Stimulated activated CD4-positive, alpha-beta T cell treated with anti-CD3 and anti-CD28 coated beads, Interleukin-1b, Interleukin-23, amount 100 ng/mL, for 1 hour (primary cell): ENCODE measurements at places on chromosomes 13 and 19.
A peak's percentile ranks its signal among the peaks of the same experiment; 100 is the strongest.

- no peak for DNase-seq
These were observed 11.8 kb upstream of the F7 start for GRCh38 chr13:113093580-113094409.

DNA sequence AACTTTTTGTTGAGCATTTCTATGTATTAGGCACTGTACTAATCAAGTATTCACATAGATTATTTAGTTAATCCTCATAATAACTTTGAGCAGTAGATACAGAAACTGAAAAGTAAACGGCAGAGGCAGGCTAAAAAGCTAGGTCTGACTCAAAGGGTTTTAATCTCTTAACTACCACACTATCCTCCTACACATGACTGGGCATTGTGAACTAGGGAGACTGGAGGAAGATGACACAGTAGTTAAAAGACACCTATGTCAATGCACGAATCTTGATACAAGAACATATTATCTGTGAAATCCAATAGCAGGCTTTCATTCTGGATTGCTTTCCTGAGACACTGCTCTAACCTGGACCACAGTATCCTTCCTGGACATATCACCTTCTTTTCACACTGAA, 36.3 kb downstream of the MICU2 start:
- no peak for DNase-seq

DNA sequence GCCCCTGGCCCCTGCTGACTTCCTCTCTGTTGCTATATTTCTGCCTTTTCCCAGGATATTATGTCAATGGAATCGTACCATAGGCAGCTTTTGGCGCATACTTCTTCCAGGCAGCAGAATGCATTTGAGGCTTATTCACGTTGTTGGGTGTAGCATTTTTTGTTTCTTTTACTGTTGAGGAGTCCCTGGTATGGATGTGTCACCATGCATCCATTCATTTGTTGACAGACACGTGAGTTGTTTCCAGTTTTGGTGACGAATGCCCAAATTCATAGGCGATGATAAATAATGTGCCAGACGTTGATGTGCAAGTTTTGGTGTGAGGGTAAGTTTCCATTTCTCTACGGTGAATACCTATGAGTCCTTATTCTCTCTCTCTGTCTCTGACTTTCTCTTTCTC, 5.0 kb downstream of the NFILZ start:
- no peak for DNase-seq

- DNase-seq: no peak
These were observed 305.3 kb downstream of the IRS2 start for GRCh38 chr13:109481040-109481439.

- no peak for DNase-seq
These were observed 11.3 kb downstream of the CD70 start for GRCh38 chr19:6579450-6580178.

DNA sequence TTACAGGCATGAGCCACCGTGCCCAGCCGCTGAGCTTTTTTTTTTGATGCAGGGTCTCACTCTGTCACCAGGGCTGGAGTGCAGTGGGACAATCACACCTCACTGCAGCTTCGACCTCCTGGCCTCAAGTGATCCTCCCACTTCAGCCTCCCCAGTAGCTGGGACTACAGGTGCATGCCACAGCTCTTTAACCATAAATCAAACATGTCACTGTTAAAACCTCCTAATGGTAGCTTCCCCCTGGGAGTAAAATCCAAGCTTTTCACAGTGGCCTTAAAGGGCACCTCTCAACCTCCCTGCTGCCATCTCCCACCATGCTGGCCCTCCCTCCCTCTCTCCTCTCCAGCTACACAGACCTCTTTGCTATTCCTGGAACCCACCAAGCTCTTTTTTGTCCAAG, 2.0 kb upstream of the GNG14 start:
- DNase-seq: no peak

DNA sequence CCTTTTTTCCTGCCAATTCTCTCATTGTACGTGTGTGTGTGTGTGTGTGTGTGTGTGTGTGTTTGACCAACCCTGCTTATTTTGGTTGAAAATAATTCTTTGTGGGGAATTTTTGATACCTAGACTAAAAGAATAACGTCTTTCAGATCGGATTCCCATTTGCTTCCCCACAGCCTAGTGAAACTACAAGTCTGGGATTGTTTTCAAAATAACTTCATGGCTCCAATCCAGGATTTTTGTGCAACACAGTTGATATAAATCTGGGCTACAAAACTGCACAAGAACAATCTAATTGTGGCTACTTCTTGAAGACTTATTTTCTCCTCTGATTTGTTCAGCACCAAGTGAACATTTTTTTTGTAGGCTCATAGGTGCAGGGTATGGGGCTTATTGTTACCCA, 332.8 kb upstream of the MIR17HG start:
- DNase-seq: no peak

DNA sequence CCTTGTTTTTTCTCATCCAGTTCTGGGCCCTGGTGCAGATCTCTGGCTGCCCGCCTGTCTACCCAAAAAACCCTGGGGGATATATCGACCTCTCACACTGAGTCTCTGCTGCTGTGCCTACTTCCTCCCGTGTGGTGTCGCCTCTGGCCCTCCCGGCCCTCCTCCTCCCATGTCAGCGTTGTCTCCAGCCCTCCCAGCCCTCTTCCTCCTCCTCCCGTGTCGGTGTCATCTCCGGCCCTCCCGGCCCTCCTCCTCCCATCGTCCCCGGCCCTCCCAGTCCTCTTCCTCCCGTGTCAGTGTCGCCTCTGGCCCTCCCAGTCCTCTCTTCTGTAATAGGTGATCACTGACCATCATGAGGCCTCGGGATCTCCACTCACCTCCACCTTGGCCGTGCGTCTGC, 81.8 kb downstream of the GPR12 start:
- DNase-seq: no peak

GRCh38 chr19:21451187-21451586, 54.2 kb upstream of the ZNF429 start:
- no peak for DNase-seq

- no peak for DNase-seq
These were observed 1.8 kb upstream of the LHFPL6 start for GRCh38 chr13:39604756-39605155.

DNA sequence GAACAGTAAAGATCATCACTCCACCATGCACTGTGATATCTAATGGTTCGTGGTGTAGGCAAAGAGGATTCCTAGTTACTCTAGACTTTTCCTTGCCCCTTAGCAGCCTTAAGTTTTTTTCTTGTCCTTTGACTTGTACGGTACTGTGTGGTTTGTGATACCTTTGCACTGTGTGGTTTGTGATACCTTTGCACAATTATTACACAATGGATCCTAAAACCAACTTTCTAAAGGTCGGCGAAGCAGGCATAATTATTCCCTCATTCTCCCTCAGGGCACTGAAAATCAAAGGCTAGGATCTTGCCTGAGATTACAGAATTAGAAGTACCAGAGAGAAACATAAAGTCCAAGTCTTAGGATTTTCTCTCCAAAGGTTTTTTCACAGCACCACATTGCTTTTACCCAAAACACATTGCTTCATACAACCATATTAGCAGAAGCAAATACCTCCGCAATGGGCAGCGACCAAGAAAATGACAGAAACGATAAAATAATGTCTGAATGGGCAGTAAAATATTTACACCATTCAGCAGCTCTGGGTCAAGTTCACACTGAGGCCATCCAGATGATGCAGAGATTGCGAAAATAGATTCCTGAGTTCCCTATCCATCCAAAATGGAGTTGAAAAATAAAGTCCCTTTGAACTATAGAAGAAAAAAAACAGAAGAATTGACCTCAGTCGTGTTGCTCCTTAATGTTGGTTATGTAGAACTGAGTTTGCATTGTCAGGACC, 106.4 kb downstream of the FGF14 start:
- no peak for DNase-seq

DNA sequence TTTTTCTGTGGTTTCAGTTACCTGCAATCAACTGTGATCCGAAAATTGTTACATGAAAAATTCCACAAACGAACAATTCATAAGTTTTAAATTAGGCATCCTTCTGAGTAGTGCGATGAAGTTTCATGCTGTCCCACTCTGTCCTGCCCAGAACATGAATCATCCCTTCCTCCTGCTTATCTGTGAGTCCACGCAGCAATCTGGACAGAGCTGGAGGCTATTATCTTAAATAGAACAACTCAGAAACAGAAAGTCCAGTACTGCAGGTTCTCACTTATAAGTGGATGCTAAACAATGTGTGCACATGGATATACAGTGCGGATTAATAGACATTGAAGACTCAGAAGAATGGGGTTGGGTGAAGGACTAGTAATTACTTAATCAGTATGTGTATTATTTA, 583.7 kb upstream of the SPRY2 start:
- no peak for DNase-seq

- DNase-seq: no peak
These were observed 260.9 kb downstream of the MTUS2 start for GRCh38 chr13:29081036-29081435.

DNA sequence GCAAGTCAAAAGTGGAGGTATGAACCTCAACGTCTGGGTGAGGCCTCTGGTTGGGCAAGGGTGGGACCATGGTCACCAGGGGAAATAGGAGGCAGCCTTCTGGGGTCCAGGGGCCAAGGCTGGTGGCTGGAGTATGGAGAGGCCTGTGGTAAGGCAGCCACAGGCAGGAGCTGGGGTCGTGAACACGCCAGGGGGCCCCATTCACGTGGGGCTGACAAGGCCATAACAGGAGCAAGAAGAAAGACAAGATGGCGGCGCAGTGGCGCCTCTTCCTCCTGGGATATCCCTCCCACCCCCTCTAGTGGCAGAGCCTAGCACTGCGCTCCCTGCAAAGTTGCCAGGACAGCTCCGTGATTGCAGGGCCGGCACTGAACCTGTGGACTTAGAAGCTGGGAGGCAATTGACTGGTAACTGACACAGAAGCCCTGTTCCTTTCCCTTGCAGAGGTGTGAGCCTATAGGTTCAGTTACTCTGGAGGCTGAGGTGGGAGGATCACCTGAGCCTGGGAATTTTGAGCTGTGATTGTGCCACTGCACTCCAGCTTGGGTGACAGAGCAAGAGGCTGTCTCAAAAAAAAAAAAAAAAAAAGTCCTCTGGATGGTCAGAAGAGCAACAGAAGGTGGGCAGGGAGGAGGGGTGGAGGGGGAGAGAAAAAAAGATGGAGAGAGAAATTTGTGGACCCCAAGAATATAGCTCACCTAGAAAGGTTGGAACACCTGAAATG, 19.7 kb upstream of the EDDM13 start:
- peak; percentile 10 for DNase-seq

GRCh38 chr19:15332311-15332996, at the start of gene BRD4:
Gene BRD4, minus strand, starts transcription at chr19:15332539. Its CDS starts 59,440 bp downstream, at chr19:15273099.
- peak; percentile 63 for DNase-seq

DNA sequence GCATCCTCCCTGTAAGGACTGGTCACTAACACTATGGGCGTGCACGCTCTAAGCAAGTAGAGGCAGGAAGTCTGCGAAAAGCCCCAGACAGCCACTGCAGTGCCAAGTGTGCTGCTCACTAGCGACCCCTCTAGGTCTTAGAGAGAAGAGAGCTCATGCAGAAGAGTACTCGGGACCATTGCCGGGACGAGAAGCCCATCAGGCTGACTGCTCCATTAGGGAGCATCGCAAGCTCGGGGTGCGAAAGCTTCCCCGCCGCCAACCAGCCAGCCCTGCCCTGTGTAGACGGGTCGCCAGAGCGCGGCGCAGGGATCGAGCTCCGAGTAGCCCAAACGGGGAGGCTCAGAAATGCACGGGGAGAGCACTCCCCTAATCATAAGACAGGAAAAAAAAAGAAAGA, 16.6 kb downstream of the POU4F1 start:
- no peak for DNase-seq

DNA sequence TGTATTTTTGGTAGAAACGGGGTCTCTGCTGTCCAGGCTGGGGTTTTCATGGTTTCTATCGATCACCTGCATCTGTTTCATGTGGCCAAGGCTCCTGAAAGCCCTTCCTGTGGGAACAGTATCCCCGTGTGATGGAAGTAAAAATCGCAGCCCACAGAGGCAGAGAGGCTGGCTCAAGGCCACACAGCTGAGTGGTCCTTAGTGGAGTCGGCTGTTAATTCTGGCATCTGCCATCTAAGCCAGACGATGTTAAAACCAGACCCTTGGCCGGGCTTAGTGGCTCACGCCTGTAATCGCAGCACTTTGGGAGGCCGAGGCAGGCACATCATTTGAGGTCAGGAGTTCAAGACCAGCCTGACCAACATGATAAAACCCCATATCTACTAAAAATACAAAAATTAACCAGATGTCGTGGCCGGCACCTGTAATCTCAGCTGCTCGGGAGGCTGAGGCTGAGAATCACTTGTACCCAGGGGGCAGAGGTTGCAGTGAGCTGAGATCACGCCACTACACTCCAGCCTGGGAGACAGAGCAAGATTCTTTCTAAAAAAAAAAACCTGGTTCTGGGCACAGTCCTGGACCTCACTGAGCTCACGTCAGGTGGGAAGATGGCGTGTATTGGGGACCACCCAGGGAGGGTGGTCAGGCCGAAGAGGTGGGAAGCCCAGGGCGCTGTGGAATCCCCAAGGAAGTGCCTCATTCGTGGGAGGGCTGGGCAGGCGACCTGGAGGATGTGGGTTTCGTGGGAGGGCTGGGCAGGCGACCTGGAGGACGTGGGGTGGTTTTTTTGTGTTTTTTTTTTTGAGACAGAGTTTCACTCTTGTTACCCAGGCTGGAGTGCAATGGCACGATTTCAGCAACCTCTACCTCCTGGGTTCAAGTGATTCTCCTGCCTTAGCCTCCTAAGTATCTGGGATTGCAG, 18.5 kb upstream of the MISP start:
- no peak for DNase-seq

DNA sequence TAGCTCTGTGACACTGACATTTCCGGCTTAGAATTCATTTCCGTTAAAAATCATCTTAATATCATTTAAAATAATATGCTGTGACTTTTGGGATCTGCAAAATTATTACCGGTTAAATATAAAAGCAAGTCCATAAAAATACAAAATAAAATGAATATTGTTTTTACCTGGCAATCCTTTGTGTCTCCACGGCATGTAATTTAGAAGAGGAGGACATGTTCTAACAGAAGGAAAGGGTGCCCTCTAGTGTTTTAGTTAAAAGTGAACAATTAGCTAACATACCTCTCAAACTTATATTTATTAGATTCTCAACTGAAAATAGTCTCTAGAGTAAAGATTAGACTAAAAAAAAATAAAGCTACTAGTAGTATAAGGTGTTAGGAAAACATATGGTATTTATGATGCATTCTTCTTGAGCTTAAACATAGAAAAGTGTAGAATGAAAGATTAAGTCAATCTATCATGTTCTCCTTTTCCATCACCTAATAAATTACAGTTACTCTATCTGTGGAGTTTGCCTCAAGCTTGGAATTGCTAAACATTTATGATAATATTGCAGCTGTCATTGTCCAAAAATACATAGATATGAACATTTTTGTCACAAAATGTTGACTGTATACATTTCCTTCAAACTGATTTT, 676.7 kb upstream of the SPRY2 start:
- DNase-seq: no peak
